ENCODE measurements at places on chromosomes 4 and X.

- no peak for DNase-seq
Observed at GRCh38 chrX:133254666-133255065, 36.5 kb upstream of the TFDP3 start.

DNA sequence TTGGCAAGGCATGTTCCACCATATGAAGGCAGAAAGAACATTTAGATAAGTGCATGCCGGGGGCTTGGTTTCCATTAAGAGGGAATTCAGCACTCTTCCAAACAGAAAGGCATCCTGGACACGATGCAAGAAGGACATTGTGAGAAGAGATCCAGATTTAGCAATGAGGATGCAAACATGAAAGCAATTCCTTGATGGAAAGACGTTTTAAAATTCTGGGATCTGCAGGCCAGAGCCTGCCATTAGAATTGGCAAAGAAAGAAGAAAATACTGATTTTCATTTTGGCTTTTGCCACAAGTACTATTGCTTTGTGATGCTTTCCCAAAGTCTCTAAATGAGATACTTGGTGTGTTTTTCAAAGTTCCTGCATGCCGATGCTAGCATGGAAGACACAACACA lies 367.6 kb downstream of the PPP3CA start:
- DNase-seq: no peak

DNA sequence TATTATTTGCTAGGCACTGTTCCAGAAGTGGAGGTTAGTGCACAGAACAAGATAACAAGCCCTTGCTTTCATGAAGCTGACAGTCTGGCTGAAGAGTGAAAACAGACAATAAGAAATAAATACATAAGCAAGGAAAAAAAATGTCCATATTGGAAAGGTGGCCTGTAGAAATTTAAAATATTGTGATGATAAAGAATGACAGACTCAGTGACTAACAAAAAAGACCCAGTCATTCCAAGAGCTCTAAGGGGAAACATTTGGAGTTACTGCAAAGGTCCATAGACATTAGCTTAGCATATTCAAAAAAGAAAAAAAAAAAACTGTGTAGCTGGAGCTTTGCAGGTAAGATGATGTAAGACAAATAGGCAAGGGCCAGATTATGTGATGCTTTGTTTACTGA lies 1.0 kb upstream of the ANTXR2 start:
- no peak for DNase-seq

- no peak for DNase-seq
Observed at GRCh38 chr4:52868133-52868532, 6.0 kb downstream of the RASL11B start.

DNA sequence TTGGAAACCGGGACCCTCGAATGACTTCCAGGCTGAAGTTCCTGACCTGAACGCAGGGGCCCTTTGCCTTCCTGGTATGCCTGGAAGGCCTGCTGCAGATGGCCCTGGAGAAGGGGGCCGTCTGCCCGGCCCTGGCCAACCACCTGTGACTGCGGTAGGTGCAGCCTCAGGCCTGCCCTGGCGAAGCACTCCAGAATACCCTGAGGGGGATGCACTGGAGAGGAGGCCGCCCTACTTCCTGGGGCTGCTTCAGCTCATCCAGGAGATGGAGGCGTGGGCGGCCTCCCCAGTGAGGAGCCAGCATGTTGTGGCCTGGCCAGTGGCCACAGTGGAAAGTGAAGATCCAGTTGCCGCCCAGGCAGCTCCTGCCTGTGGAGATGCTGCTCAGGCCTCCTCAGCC lies 26.4 kb upstream of the PNMA3 start:
- DNase-seq: no peak

GRCh38 chr4:167232805-167233684 lies 1.2 kb downstream of the SPOCK3 start:
- no peak for DNase-seq

GRCh38 chr4:2084316-2084715 lies 25.2 kb downstream of the NAT8L start:
- DNase-seq: no peak

DNA sequence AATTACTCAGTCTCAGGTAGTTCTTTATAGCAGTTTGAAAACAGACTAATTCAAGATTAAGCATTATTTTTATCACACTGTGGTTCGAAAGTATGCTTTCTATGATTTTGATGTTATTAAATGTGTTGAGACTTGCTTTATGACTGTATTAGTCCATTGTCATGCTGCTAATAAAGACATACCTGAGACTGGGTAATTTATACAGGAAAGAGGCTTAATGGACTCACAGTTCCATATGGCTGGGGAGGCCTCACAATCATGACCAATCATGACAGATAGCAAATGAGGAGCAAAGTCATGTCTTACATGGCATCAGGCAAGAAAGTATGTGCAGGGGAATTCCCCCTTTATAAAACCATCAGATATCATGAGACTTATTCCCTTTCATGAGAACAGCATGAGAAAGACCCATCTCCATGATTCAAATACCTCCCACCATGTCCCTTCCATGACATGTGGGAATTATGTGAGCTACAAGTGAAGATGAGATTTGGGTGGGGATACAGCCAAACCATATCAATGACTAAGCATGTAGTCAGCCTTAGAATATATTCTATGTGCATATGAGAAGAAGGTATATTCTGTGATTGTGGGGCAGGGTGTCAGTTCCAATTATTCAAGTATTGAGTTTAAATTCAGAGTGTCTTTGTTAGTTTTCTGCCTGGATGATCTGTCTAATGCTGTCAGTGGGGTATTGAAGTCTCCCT lies 44.6 kb upstream of the UGT2A1 start:
- no peak for DNase-seq

GRCh38 chr4:150212485-150212884 lies 134.2 kb downstream of the DCLK2 start:
- DNase-seq: no peak

DNA sequence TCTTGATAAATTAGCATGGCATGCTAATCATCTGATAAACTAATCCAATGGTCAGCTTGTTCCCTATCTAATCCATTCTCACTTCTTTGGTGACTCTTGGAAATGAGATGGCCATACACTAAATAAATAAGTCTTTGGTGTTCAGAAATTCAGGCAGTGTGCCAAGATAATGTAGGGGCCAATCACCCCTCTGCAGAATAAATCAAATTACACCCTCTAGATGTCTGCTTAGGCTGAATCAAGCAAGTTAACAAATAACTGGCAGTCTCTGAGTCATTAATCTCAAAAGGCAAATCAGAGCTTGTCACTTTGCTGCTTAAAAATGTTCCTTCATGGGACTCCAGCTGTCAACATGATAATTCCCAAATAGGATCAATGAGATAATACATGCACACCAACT lies 97.4 kb downstream of the NLGN4X start:
- DNase-seq: no peak

Data from activated CD4-positive, alpha-beta T cell treated with anti-CD3 and anti-CD28 coated beads for 4 hours (primary cell).